CD8-positive, alpha-beta memory T cell (primary cell): ENCODE measurements at places on chromosomes 13 and 19.

DNA sequence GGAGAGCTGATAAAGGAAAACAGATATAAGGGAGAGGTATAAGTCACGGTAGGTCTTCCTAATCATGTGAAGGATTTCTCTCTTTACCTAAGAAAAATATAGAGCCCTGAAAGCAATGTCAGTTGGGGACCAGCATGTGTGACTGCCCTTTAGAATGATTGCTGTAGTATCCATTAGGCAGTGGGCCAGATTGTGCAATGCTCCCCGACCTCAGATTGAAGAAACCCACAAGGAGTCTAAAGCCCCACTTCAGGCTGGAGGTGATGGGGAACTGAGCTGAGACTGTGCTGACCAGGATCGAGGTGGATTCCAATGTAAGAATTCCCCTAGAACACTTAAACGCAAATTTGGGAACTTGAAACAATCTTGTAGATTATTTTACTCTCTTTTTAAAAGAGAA is 614.4 kb downstream of the LIG4 start:
- no peaks in the 10 kb centered on the region for H3K4me1 ChIP-seq
- H3K36me3 ChIP-seq: no peaks in the 10 kb centered on the region
- H3K4me3 ChIP-seq: no peak overlapping the region

DNA sequence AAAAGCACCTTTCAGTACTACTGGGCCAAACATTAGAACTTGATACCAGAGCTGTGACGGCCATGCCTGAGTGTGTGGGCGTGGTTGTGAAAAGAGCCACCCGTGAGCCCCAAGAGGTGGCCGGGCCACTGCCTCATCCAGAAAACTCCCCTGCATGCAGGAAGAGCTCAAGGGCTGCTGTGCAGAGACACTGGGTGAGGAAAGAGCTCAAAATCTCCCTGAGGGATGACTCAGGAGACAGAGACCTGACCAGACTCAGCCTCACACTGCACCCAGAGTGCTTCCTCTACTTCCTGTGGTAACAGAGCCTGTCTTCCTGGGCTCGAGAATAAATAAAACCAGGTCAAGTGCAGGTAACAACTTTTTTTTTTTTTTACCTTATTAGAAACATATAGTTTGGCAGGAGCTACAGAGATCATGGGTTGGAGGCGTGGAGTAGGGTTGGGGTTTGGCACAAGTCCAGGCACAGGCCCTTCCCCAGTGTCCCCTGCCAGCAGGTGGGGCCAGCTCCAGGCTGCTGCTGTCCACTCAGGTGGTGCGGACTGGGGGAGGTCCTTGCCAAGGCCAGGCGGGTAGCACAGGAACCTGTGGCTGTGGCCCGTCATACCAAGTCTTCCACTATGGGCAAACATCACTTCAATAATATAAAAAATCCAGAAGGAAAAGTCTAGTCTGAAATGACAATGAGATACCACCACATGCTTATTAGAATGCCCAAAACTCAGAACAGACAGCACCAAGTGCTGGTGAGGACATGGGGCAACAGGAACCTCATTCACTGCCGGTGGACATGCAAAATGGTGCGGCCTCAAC is 25.5 kb downstream of the ELL start:
- peak overlapping the region; percentile 87 for H3K27ac ChIP-seq
- H3K27me3 ChIP-seq: no peaks in the 10 kb centered on the region
- peak overlapping the region; percentile 57 for H3K4me3 ChIP-seq
- no peaks in the 10 kb centered on the region for H3K36me3 ChIP-seq
- DNase-seq: peak; percentile 71

DNA sequence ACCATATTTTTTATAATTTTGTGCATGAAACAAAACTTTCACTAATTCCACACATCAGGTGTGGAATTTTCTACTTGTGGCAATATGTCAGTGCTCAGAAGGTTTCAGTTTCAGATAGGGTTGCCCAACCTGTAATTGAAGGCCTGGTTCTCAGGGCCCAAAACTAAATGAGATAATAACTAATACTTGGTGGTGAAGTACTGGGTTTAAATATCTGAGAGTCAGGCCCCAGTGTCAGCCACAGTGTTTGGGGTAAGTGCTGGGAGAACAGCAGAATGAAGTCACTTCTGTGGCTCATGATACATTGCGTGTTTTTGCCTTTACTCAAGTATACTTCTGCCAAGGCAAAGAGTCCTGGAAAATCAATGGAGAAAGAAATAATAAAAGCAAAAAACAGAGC is 5.6 kb downstream of the SAFB start:
- DNase-seq: no peak
- peaks cover 38% of the 10 kb centered on the region for H3K36me3 ChIP-seq
- H3K27ac ChIP-seq: no peak overlapping the region
- H3K4me3 ChIP-seq: no peak overlapping the region
- H3K4me1 ChIP-seq: peaks cover 79% of the 10 kb centered on the region

DNA sequence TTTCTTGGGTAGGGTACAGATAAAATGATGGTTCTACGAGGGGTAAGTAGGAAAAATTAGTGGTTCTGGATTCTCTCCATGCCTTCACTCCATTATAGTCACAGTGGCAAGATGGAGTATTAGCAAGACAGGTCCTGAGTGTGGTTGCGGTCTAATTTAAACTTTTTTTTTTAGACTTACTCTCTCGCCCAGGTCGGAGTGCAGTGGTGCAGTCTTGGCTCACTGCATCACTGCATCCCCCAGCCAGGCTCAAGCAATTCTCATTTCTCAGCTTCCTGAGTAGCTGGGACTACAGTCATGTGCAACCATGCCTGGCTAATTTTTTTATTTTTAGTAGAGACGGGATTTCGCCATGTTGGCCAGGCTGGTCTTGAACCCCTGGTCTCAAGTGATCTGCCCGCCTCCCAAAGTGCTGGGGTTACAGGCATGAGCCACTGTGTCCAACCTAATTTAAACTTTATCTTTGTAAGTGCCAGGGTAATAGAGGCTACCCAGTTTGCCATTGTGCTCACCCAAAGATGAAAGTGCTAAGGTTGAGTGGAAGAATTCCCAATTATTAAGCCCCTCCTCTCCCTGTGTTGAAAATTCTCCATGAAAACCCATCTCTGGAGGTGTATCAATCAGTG is 135.6 kb downstream of the TM9SF2 start:
- H3K4me3 ChIP-seq: no peak overlapping the region
- H3K36me3 ChIP-seq: no peaks in the 10 kb centered on the region
- H3K27ac ChIP-seq: no peak overlapping the region
- DNase-seq: no peak
- no peaks in the 10 kb centered on the region for H3K27me3 ChIP-seq

GRCh38 chr13:28623782-28624706 is 34.9 kb upstream of the POMP start:
- H3K36me3 ChIP-seq: no peaks in the 10 kb centered on the region
- no peaks in the 10 kb centered on the region for H3K4me1 ChIP-seq
- no peak for DNase-seq
- H3K4me3 ChIP-seq: no peak overlapping the region
- H3K27me3 ChIP-seq: no peaks in the 10 kb centered on the region

GRCh38 chr13:99220199-99220935 is 19.7 kb downstream of the UBAC2 start:
- H3K4me3 ChIP-seq: peak overlapping the region; percentile 17
- H3K27ac ChIP-seq: no peak overlapping the region
- no peaks in the 10 kb centered on the region for H3K27me3 ChIP-seq
- H3K36me3 ChIP-seq: no peaks in the 10 kb centered on the region

DNA sequence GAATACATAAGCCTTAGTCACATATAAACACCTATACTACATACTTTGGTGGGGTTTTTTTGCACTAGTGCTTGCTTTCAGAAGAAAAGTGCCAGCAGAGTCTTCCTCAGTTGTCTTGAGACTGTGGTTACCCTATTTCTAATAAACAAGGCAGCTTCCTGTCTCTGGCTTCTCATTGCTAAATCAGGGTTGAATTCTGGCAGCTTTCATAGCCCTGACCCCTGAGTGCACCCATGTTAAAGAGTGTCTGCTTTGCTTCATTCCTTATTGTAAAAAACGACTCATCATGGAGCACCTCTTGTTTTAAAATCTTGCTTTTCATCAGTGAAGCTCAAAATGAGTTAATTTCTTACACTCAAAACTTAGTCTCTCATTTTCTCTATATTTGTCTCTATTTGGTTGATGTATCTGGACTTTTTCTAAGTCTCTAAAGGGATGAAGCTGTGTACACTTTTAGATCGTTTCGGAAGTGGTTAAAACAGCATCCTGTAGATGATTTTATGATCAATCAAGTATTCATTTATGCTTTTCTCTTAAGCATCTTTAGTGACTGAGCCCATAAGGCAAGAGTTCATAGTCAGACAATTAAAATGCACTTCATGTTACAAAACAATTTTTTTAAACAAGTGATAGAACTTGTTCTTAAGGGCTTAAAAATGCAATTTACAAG is 72.1 kb downstream of the KLF12 start:
- peaks cover 86% of the 10 kb centered on the region for H3K4me1 ChIP-seq
- H3K27me3 ChIP-seq: no peaks in the 10 kb centered on the region
- H3K36me3 ChIP-seq: no peaks in the 10 kb centered on the region
- DNase-seq: no peak
- H3K27ac ChIP-seq: no peak overlapping the region

- no peak overlapping the region for H3K27ac ChIP-seq
- no peak for DNase-seq
- no peaks in the 10 kb centered on the region for H3K27me3 ChIP-seq
- H3K36me3 ChIP-seq: no peaks in the 10 kb centered on the region
- H3K4me1 ChIP-seq: no peaks in the 10 kb centered on the region
- H3K4me3 ChIP-seq: no peak overlapping the region
These were observed 17.7 kb downstream of the GRIK5 start for GRCh38 chr19:42052241-42052863.

- no peak overlapping the region for H3K4me3 ChIP-seq
- H3K27me3 ChIP-seq: peaks cover 5% of the 10 kb centered on the region
- no peaks in the 10 kb centered on the region for H3K36me3 ChIP-seq
- H3K27ac ChIP-seq: no peak overlapping the region
- no peak for DNase-seq
- peaks cover 18% of the 10 kb centered on the region for H3K4me1 ChIP-seq
These were observed 19.5 kb upstream of the GAS6 start for GRCh38 chr13:113883314-113883811.
